ENCODE measurements at places on chromosomes 7 and 10.
A peak's percentile ranks its signal among the peaks of the same experiment; 100 is the strongest.

GRCh38 chr7:150968734-150969372 lies 9.3 kb downstream of the KCNH2 start:
- no peak for DNase-seq

DNA sequence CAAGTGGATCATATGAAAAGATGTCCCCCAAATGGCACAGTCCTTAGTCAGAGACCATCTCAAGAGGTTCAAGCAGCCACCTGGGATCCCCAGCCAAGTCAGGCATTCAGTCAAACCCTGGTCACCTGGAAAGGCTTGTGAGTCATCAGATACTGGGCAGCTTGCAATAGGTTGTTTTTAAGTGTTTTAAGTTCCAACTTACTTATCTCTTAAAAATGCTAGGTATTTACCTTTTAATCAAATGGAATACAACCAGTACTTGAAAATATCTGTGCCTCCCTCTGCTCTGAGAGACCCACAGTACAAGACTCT lies 262.2 kb downstream of the WDR11 start:
- no peak for DNase-seq

DNA sequence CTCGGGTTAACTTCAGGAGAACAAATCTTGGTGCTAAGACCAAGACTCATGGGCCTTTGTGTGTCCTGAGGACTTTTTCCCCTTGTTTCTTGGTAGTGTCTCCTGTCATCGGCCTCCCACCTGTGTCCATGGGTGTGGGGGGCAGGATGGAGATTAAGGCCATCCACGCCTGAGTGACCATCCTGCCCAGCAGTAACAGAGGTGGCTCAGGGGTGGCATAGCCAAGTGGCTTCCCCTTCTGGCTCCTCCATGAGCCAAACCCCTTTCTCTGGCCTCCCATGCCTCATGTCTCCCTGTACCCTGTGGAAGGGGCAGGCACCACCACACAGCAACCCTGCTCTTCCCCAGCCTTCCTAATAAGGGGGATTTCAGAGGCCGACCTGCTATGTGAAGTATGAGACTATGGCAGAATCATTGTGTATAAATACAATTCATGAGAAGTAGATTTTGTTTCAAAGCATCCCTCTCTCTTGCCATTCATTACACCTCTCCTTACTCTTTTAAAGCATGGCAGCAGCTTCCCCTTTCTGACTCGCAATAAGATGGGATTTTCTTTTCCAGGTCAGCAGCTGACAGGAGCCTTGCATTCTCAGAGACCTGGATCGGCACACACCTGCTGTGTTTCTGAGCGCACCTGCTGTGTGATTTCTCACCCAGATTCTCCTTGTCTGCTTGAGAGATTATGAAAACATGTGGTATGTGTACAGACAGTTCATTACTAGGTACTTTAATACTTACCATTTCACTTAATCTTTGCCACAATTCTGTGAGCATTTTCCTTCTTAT lies 102.5 kb downstream of the XPNPEP1 start:
- no peak for DNase-seq

GRCh38 chr7:11843113-11843765 lies 11.2 kb upstream of the THSD7A start:
- DNase-seq = no peak

- peak; percentile 50 for DNase-seq
These were observed 613.2 kb downstream of the SDK1 start for GRCh38 chr7:3914051-3914775.

DNA sequence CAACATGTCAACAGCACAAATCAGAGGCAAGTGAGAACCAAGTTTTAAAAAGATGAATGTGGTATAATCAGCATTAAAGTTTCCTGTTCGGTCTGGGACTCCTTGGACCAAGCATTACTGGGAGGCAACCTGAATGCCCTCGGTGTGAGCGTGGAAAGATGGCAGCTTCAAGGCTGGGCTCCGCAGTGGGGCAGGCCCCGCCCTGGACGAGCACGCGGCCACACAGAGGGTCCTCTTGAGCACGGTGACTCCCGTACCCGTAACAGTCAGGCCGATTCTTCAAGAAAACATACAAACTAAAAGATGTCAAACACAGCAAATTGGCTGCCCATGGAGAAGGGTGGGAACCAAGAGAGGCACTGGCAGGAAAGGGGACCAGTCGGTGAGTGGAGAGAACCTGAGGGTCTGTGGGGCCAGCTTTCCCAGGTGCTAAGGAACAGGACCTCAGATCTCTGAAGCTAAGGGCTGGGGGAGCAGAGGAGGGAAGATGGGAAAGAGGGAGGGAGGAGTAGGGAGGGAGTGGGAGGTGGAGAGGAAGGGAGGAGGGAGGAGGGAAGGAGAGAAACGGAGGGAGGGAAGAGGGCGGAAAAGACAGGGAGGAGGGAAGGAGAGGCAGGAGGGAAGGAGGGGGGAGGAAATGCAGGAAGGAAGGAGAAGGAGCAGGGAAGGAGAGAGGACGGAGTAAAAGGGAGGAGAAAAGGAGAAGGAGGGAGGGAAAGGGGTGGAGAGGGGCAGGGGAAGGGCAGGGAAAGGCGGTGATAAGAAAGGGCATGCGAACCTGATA lies 71.2 kb upstream of the FAM20C start:
- no peak for DNase-seq

DNA sequence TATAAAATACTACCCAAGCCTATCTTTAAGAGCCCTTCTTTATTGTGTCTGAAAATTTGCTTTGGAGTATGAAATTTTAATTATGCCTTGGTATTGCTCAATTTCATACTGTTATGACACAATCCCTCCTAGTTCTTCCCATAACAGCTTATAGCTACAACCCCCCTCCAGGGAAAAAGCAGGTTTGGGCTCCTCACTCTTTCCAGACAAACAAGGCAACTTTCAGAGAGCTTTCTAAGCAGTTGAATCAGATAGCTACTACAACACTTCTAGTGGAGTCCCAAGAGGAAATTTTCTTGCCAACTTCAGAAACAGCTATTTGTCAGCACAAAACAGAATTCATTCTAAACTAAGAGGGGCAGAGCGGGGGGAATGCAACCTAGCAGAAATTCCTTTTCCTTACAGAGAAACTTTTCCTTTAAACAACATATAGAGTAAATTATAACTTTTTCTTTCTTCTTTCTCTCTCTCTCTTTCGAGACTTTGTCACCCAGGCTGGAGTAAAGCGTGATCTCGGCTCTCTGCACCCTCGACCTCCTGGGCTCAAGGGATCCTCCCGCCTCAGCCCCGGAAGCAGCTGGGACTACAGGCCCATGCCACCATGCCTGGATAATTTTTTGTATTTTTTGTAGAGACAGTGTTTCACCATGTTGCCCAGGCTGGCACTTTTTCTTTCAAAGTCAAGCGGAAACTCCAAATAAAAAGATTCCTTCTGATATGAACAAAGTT lies 26.0 kb upstream of the JMJD1C start:
- DNase-seq = peak; percentile 16

- DNase-seq = no peak
These were observed 116.2 kb downstream of the ITGA8 start for GRCh38 chr10:15603446-15604011.

DNA sequence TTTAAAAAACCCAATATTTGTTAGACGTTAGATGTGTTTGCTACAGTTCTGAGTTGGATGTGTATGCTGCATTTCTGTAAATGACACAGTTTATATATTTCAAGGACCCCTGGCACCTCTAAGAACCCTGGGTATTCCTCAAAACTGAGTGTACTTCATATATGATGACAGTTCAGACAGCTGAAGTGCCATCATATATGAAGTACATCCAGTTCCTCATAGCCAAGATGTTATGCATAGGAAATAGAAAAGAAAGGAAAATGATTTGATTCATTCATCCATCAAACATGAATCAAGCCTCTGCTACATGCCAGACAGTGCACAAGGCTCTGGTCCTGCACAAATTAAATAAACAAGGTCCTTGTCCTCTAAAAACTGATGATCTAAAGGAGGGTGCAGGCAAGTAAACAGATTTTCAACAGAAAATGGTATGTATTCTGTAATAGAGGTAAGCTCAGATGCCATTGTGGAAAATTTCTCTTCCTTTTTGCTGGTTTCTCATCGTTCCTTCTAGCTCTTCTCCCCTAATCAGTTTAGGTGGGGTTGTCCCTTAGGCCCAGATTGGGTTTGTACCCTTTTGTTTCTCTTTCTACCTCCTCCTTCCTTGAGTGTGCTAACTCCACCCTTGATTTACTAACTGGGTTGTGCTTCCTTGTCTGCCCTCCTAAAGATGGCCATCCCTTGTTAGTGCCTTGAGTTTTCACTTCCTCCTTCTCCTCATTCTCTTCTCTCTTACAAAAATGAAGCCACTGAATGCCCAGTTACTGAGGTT lies 25.3 kb upstream of the SMIM30 start:
- DNase-seq = peak; percentile 29

GRCh38 chr7:47714669-47715607 lies 133.0 kb upstream of the TNS3 start:
- no peak for DNase-seq

GRCh38 chr10:29828956-29829355 lies 194.2 kb upstream of the SVIL start:
- DNase-seq = peak; percentile 74

GRCh38 chr7:121385800-121386179 lies 10.3 kb downstream of the FAM3C start:
- DNase-seq = peak; percentile 79

DNA sequence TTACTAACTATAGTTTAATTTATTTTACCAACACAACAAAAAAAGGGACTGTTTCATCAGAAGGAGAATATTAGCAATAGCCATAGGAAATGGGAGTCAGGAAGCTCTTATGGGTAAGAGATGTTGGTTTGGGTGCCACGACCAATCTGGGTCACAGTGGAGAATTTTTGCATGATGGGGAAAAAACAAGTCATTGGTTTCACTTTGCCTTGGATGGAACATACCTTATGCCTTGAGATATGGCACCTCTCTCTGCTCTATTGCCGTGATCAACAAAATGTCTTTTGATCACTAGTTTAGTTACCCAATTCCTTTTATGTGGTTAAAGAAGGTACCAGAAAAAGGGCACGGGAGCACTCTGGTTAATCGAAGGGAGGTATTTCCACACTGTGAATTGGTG lies 48.2 kb downstream of the PNLIPRP3 start:
- no peak for DNase-seq

Data from suppressor macrophage treated with lipopolysaccharide for 4 hours (primary cell).